ENCODE measurements at places on chromosomes 3 and 15. TPM values are rescaled to one million over a fixed set of nuclear protein-coding genes. Genes with fewer than 3 reads are reported as not detected.
A peak's percentile ranks its signal among the peaks of the same experiment; 100 is the strongest.

GRCh38 chr3:42652611-42653302, 740 bp upstream of the ZBTB47 start:
- peak; percentile 74 for DNase-seq

DNA sequence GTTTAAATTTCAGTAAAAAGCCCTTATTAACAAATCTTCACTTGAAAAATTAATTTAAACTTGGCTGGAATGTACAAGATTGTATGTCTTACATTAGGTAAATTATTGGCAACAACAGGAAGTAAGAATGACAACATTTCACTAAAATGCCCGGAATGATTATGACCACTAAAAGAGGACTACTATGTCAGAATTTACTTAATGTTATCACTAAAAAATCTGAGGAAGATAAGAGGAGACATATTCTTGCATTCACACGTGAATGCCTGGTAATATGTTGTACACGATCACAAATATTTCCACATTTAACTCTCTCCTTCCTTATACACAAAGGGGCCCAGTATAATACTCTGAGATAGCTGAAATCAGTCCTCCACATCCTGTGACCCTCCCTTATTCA, 29.7 kb downstream of the VGLL3 start:
- DNase-seq, result no peak

Gene TMCO5A
- total RNA-seq, result not detected

DNA sequence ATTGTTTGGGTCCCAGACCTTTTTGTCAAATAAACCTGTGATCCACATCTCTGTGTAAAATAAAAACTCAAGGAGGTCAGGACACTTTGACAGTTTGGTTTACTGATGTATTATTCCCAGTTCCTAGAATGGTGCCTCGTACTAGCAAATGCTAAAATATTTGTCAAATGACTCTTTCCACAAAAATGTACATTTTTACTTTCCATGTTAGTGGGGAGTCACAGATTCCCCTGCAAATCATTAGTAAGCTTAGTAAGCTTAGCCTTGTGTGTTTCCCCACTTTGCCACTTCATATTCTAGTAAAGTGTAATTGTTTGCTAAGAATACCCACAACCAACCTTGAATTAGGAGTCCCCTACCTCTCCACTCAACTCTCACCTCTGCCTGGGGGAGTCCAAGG, 2.4 kb upstream of the MAGI1 start:
- DNase-seq, result peak; percentile 76

Gene MYO5C
- 0.09 TPM for total RNA-seq

- no peak for DNase-seq
Measured at GRCh38 chr3:140911822-140912221, 29.8 kb upstream of the SLC25A36 start.

DNA sequence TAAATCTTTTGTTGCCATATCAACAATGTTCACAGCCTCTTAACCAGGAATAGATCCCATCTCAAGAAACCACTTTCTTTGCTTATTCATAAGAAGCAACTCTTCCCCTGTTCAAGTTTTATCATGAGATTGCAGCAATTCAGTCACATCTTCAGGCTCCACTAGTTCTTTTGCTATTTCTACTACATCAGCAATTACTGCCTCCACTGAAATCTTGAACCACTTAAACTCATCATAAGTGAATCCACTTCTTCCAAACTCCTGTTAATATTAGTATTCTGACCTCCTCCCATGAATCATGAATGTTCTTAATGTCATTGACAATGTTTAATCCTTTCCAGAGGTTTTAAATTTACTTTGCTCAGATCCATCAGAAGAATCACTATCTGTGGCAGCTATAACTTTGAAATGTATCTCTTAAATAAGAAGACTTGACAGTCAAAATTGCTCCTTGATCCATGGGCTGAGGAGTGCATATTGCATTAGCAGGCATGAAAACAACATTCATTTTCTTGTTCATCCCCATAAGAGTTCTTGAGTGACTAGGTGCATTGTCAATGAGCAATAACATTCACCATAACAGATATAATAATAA, 205.9 kb downstream of the DTWD1 start:
- no peak for DNase-seq

DNA sequence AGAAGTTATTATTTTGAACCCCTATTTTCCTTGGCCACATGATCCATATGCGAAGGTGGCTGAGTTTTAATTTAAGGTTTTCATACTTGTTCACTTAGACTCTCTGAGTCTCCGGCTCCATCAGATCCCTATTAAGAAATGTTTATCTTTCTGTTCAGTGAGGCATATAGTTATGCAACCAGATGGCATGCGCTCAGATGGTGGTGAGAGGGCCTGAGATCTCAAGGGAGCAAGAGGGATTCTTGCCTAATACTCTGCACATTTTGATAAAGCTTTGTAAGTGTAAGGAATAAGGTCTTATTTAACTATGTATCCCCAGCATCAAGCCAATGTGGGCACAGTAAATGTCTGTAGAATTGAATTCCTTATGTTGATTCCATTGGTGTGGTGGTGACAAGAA, 78.9 kb upstream of the DPH6 start:
- peak; percentile 55 for DNase-seq

Gene RBM5
- 76.8 TPM for total RNA-seq

DNA sequence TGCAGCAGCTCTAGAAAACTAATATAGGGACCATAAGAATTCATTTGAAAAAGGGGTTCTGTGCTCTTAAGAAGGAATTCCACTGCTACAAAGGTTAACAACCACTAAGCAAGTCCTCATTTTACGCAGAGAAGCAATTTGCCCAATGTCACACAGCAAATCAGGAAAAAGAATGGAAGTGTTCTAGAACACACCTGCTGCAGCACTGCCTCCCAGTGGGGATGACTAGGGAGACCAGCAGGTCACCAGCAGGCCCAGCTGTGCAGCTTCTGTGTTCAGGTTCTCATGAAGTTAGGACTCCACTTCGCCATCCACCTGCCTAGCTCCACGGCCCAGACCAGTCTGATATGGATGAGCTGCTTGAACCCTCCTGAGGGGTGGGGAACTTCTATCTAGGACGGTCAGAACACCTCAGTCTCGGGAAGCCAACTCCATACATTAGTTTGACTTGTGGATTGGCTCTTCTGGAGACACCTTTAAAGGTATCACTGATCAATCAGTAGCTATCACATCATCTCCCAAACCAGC, 18.6 kb downstream of the POMGNT2 start:
- no peak for DNase-seq

Gene ZNF662
- not detected for total RNA-seq

DNA sequence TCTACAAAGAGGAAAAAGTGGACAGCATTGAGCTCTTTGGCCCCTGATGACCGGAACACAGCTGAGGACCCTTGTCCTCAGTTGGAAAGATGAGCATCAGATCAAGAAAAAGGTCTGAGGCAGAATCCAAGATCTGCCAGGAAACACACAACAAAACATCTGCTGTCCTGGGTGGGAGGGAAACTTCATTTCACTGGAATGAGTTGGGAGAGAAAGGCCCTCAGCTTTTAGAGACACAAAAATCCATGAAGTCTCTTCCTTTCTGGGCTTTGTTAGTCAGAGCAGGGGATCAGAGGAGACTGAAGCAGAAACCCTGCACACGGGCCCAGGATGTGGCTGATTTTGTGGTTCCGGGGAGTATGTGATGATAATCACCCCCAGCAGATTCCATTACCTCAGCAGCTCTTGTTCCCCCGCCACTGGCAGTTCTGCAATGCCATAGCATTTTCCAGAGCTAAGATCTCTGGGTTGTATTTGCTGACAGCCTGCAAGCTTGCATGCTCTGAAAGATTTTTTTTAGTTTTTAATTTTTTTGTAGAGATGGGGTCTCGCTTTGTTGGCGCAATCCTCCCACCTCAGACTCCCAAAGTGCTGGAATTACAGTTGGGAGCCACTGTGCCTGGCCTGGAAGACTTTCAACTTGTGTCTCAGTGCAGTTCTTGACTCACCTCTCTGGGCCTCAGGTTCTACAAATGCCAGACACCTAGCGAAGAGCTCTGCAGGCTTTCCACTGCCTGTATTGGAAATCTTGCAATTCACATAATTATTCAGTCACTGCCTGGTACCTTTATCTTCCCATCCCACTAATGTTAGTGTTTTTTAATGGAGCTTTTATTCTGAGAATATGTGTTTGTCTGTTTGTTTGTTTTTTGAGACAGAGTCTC, 5.8 kb upstream of the TATDN2 start:
- DNase-seq, result peak; percentile 52

DNA sequence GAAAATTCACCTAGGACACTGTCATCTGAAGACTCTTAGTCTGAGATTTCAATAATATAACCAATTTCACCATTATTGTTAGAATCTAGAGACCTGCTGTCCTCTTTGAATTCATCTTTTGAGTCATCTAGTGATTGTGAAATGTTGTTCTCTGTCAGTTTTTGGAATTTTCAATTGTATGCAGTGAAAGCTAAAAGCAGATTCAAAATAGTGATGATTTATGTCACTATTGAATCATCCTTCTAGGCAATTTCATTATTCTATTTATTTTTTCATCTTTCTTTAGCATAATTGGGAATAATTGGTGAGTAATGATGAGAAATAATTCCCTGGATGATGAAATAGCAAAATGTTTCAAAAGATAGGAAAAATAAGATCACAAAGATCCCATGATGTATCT, 101.7 kb upstream of the EIF1B start:
- DNase-seq, result no peak

GRCh38 chr3:69443457-69443920, 57.6 kb upstream of the FRMD4B start:
- DNase-seq, result peak; percentile 29

- no peak for DNase-seq
Measured at GRCh38 chr3:128339491-128340012, 127.1 kb downstream of the DNAJB8 start.

- DNase-seq, result no peak
Measured at GRCh38 chr3:50201573-50202315, 3.3 kb upstream of the SLC38A3 start.

- peak; percentile 12 for DNase-seq
Measured at GRCh38 chr3:50550079-50550736, 17.3 kb downstream of the C3orf18 start.

DNA sequence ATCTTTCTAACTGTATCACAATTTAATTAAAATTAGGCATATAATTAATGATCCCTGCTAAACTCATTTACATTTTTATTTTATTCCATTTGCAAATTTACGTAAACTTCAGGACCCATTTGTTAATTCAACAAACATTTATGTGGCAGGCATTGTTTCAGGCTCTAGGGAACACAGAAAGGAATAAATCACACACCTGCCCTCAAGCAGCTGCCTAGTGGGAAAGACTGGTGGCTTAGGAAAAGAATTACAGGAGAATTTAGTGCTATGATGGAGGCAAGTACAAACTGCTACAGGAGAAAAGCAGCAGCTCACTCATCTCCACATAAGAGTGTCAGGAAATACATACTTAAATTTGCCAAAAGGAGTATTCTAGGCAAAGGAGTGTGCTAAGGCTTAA, 11.2 kb downstream of the CBLB start:
- DNase-seq, result no peak

DNA sequence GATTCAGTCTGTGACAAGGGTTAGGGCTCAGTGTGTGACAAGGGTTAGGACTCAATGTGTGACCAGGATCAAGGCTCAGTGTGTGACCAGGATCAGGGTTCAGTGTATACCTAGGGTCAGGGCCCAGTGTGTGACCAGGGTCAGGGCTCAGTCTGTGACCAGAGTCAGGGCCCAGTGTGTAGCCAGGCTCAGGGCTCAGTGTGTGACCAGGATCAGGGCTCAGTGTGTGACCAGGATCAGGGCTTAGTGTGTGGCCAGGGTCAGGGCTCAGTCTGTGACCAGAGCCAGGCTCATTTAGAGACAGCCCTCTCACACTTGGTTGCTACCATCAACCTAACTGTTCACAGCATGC, 24.2 kb downstream of the LOXL1 start:
- DNase-seq, result no peak

DNA sequence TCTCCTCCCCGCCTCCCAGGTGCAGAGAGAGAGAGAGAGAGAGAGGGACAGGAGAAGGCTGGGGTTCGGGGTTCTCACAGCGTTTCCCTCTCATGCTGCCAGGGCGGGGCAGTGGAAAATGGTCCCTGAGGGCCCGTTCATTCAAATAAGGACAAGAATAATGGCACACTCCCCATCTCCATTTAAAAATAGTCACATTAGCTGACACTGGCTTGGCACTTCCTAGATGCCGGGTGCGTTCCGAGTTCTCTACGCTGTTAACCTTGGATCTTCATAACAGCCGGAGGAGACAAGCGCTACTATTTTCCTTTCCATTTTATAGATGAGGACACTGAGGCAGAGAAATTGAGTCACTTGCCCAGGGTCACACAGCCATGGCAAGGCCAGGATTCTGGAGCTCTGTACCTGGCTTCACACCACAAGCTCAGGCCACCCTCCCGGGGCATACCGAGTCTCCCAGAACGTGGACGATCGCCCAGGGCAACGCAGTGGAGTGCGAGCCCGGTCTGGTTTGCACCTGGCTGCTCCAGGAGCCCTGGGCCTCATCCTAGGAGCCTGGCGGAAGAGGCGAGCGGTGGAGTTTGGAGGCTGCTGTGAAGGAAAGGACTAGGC, 608 bp upstream of the SLC6A6 start:
- DNase-seq, result no peak

DNA sequence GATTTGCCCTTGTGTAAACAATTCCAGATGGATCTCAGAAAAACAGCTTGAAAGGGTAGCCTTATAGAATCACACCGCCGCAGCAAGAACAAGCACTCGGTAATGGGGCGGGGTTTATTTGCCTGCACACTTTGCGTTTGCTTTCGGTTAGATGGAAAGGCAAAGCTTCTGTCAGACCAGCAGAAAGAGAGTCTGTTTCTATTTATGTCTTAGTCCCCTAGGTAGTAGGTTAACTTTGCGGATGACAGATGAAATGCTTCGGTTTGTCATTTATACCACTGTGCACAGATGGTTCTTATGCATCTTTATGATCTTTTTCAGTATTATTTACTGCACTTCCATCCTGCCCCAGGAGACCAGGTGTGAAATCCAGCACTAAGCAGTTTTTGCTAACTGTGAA, 62.2 kb downstream of the PYDC2 start:
- DNase-seq, result no peak

Gene SOX2
- not detected for total RNA-seq

Gene ADAMTSL3
- total RNA-seq, result not detected

Gene KLF15
- total RNA-seq, result 1.2 TPM

DNA sequence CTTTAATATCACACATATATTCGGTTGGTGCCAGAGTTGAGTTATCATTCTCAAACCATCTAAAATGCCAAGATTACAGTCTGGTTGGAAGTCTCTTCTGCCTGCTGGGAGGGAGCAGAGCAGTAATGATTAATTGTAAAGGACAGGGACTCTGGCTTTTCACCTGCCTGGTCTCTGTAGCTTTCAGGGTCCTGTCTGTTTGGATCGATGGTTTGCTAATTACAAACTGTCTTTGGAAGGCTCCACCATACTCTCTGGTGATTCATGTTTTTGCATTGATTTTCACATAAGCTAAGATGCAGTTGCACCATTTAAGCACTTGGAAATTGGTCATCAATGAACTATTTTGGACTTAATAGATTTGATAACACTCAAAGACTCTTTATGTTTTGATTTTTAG, 350.4 kb upstream of the SATB1 start:
- no peak for DNase-seq

DNA sequence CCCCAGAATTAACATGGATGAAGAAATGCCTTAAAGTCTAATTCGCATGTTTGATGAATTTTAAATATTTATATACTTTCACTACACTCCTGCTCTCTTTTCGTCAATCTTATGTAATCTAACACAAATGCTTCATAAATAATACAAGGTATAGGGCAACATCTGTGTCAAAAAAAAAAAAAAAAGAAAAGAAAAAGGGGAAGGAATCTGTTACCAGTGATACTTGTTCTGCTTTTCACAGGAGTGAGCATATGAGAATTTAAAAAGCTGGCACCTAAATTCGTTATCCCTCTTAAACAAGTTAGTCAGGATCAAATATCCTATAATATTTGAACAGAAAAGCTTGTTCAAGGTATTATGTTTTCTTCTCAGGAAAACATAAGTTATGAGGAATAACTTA, 243.8 kb downstream of the KCNH8 start:
- DNase-seq, result no peak

Gene RMDN3
- 32.2 TPM for total RNA-seq
